CD4-positive, alpha-beta T cell treated with Interleukin-21 for 1 hour (primary cell): ENCODE measurements at places on chromosomes 1 and 21.

DNA sequence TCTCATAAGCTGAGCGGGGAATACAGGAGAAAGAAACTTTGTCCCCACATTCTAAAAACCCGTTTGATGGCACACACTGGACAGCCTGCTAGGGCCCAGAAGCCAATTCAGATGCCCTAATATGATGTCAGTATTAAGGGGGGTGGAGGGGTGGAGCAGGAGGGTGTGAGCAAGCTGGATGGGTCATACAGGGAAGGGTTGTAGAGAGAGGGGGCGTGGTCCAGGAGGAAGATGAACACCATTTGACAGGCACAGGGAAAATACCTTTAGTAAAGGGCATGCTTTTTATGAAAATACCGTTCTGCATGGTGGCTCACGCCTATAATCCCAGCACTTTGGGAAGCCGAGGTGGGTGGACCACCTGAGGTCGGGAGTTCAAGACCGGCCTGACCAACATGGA, 6.0 kb downstream of the TARS2 start:
- DNase-seq: no peak

DNA sequence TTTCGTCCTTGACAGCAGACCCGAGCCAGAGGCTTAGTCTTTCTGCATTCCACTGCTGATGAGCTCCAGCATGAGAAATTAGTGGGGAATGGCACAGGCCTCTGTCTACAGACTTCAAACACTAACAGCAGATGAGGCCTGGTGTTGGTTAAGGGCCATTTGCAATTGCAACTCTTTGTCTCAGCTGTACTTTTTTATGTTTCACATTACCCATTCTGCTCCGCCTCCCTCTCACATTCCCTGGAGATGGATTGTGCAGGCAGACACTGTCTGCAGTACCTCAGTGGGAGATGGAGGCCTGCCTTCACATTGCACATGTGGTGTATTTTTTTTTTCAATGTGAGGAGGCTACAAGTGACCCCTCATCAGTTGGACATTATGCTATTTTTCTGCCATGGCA, 370.2 kb downstream of the DUSP10 start:
- no peak for DNase-seq

GRCh38 chr1:34726861-34727260, 28.0 kb upstream of the GJB5 start:
- DNase-seq: no peak

- no peak for DNase-seq
Measured at GRCh38 chr1:209349363-209350308, 233.9 kb upstream of the CAMK1G start.

DNA sequence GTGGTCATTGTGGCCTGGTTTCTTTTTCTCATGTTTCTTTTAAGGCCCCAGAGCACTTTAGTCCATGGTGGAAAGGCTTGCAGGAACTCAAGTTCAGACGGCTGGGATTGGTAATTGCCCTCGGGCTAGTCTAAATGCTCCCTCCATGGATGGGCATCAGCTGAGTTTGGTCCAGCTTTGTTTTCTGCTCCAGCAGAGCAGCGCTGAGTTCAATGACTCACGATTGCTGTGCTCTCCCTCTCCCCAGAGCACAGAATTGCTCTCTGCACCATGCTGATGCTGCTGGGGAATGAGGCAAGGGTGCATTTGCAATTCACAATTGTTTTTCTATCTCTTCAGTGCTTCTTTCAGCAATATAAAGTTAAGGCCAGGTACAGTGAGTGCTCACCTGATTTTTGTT, 1.8 kb upstream of the OR2T6 start:
- DNase-seq: no peak

- DNase-seq: peak; percentile 38
Measured at GRCh38 chr1:16727190-16728111, 12.9 kb upstream of the RNU1-4 start.

GRCh38 chr1:13623021-13623637, 39.5 kb downstream of the PDPN start:
- no peak for DNase-seq

DNA sequence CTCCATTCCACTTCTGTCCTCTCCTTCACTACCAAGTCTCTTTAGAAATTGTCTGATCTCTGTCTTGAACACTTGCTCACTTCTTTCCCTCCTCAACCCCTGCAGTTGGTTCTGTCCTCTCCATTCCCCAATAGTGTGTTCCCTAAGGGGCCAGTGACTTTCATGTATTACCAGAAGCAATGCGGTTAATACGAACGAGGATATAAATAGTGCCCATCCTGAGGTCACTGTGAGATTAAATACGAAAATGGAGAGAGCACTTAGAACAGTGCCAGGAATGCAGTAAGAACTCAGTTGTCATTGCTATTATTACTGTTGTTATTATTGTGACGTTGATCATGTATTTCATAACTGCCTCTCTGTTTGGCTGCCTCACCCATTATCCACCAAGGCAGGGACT, 53.0 kb upstream of the ARTN start:
- no peak for DNase-seq

DNA sequence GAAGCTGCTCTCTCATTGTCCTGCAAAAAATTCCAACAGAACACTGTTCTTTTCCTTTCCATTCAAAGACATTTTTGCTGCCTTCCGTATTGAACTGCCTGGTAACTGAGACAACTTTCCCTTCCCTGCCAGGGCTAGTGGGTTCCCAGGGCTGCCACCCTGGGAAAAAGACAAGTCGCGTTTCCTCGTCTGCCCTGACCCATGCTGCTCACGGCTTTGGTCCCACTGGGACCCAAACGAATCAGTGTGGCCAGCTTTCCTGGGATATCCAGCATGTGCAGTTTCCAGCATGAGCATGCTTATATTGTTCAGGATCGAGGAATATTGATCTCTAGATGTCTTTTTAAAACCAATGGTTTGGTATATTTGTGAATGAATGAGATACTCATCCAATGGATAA, 18.2 kb downstream of the SOX13 start:
- DNase-seq: no peak

GRCh38 chr1:228735871-228736586, 750 bp downstream of the RHOU start:
- peak; percentile 40 for DNase-seq

- no peak for DNase-seq
Measured at GRCh38 chr21:37704751-37705150, 211.5 kb downstream of the KCNJ6 start.

GRCh38 chr1:205774198-205775014, 876 bp downstream of the RAB29 start:
- DNase-seq: peak; percentile 76

- DNase-seq: no peak
Measured at GRCh38 chr1:232413674-232414073, 216.3 kb downstream of the SIPA1L2 start.

- DNase-seq: peak; percentile 68
Measured at GRCh38 chr1:236395230-236395946, 1.3 kb downstream of the EDARADD start.

- no peak for DNase-seq
Measured at GRCh38 chr1:205530116-205530515, 25.6 kb downstream of the CDK18 start.

DNA sequence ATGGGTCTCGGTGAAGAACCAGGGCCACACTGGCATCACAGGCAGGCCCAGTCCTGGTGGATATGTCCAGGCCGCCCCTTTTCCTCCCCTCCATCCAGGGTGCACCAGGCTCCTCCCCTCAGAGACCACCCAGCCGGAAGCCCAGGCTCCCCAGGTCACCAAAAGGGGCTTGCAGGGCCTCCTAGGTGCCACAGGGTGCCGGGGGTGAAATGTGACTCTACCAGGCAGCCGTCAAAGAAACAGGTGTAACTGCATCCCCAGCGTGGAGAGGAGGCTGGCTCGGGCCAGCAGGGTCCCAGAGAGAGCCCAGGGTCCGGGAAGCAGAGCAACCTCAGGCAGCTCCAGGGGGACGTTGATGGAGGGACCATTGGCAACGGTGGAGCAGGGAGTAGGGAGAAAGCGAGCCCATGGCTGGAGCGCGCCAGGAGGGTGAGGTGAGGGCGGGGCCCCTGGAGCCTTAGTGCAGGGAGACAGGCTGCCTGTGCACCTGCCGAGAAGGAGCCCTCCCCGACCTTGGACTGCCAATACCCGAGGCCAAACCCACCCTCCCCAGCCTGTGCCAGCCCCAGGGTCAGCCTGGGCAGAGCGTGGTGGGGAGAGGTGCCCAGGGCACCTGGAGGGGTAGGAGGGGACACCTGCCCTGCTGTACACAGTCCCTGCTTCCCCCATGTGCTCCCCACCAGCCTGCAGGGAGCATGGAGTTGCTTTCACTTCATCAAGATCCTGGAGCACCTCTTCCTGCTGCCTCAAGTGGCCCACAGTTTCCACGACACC, 48.3 kb upstream of the POFUT2 start:
- no peak for DNase-seq

DNA sequence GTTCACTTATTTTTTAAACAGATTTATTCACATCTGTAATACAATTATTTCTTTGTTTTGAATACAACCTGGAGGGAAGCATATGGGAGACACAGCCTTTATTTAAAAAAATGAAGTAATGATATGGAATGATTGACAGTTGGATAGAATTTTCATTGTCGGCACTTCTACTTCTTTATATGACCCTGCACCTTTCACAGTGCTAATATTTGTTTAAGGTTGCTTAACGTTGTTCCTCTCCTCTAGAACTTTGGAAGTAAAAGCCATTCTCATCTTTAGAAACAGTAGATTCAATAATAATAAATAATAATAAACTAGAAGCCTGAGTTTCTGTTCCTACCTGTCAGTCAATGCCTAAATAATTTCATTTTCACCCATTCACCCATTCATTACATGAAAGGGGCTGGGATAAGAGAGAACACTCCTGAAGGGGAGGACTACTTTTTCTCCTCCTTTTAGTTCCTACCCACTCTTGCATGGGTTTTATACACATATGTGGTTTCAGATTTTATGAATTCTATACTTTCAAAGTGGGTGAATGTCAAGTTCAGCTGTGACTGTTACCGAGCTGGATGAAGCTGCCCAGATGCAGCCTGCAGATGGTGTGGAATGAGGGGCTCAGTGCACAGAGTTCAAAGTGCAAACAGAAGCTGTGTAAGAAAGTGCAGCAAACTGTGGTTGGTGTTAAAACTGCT, 9.4 kb downstream of the RUNX1 start:
- no peak for DNase-seq

DNA sequence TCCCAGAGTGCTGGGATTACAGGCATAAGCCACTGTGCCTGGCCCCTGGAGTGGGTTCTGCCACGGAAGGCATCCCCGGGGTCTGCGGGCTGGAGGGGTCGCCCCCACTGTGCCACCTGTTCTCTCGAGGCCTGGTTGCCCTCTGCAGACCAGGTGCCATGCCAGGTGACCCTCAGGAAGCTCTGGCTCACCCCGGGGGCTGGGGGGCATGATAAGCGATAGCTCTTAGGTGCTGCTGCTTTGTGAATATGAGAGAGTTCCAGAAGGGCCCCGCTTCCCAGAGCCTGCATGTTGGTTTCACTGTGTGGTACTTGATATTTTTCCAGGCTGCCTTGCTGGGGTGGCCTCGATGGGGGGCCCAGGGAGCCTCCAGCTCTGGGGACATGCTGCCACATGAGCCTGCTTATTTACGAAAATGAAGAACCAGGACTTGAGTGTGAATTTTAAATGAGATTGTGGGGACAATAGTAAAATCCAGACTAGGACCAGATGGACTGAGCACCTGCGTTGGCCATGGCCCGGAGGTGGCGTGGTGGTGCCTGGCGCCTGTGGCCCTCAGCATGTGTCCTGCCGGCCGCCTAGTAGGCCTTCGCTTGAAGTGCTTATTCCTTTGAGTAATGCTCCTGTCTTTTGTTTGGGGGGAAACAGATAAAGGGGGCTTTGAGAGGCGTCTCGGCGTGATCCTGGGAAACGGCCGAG, 7.3 kb downstream of the SKI start:
- DNase-seq: no peak

- DNase-seq: no peak
Measured at GRCh38 chr1:14222086-14222485, 376.4 kb upstream of the KAZN start.

GRCh38 chr1:225483818-225484656, 56.2 kb upstream of the LBR start:
- no peak for DNase-seq

GRCh38 chr1:201041011-201041410, 17.5 kb upstream of the KIF21B start:
- no peak for DNase-seq

DNA sequence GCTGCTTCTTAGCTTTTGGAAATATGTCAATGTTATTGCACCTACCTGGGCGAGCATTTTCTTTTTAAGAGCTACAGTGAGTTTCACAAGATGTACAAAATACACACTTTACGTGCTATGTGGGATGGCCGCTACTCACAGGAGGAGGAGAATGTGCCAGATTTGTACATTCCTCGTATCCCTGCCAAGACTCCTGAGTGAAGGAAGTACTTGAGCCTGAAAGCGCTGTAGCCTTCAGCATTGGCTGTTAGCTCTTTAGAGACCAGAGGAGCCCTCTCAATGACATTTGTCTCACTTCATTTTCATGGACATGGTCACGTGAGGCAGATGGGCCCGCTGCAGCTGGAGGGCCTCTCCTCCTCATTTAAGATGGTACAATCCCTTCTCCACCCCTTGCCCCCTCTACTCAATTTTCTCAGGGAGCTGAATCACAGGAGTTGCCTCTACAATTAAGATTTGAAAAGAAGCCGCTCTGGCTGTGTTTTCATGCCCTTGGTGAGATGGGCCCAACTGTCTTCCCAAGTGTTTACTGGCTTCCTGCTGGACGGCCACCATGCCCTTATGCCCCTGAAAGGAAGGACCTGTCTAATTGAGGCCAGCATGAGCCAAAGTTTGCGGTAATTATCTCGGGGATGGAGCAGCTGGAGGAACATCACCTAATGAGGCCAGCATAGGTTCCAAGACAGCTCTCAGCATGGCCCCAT, 442.6 kb downstream of the PRDM2 start:
- DNase-seq: no peak
